ENCODE measurements at places on chromosomes 16 and 17.

DNA sequence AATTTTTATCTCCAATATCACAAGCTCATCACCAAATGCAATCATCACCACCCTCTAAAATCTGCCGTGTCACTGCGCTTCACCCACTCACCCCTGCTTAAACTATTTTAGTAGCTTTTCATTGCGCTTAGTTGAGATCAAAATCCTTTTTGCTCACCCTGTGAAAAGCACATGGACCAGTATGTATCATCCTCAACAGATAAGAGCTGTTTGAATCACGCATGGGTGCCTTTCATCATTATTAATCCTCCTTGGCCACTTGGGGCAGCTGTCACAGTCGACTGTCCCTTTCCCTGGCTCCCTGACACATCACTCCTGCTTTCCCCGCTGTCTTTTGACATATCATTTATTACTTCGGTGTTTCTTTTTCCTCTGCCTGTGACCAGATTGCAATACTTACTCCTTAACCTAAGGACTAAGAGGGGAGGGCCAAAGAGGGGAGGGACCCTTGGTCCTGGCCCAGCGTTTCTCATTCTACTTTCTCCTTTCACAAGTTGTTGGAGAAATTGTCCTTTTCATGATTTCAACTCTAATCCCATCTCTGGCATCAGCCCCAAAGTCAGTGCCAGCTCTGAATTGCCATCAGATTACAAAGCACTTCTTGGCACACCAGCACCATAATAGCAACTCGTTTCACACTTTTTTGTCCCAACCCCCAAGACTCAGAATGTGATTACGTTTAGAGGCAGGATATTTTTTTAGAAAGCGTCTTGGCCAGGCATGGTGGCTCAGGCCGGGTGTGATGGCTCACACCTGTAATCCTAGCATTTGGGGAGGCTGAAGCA lies 8.6 kb upstream of the KDM6B start:
- no peak for DNase-seq

DNA sequence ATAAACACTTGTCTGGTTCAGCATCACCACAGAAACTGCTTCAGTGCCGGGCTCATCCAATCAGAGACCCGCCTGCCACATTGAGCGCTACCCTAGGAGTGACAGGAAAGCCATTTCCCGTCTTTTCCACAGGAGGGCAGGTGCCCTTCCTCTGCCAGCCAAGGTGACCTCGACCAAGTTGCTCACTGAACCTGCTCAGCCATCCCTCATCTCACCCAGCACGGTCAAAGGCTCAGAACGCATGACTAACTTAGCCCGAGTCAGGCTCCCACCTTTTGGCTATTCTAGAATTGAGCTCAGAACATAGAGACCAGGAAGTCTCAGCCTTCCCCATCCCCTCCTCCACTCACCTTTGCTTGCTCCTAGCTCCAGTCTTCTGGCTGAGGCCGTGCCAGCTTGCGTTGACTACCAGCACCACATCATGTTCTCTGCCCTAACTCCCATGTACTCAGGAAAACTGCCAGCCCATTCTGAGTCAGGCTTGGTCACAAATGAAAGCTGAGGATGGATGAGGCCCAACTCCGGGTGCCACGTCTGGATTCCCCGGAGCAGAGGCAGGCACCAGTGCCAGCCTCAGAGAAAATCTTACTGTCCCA lies 15.6 kb downstream of the MRPS23 start:
- peak; percentile 64 for DNase-seq

GRCh38 chr16:47627085-47627639 lies 166.0 kb downstream of the PHKB start:
- DNase-seq: no peak

DNA sequence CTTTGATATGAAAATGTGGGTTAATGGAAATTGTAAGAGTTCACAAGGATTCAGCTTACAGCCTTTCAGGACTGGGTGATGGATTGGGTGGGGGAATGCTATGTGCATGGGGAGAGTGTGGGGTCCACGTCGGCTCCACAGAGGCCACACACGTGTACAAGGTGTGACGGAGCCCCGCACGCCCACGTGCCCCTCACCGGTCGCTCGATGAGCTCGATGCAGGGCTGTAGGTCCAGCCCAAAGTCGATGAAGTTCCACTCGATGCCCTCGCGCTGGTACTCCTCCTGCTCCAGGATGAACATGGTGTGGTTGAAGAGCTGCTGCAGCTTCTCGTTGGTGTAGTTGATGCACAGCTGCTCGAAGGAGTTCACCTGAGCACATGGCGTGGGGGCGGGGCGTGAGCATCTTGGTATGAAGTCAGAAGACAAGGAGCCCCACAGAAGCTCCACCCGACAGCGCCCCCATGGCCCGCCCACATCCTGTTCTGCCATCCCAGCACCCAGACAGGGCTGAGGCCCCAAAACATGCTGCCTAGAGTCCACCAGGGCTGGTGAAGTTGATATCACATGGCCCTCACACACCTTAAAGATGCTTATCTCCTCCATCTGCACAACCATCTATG lies 99.1 kb downstream of the MYH11 start:
- DNase-seq: no peak

- DNase-seq: no peak
Measured at GRCh38 chr17:27259356-27259755, 34.6 kb upstream of the WSB1 start.

GRCh38 chr16:29658705-29659104 lies 4.3 kb upstream of the SPN start:
- no peak for DNase-seq

GRCh38 chr17:7916385-7916682 lies 245 bp upstream of the RNF227 start:
- no peak for DNase-seq

GRCh38 chr17:47978324-47978723 lies 7.4 kb downstream of the CDK5RAP3 start:
- DNase-seq: peak; percentile 37

GRCh38 chr17:57833179-57833939 lies 16.5 kb downstream of the MRPS23 start:
- DNase-seq: peak; percentile 61

- DNase-seq: no peak
Measured at GRCh38 chr17:55710829-55711496, 11.7 kb downstream of the TMEM100 start.

DNA sequence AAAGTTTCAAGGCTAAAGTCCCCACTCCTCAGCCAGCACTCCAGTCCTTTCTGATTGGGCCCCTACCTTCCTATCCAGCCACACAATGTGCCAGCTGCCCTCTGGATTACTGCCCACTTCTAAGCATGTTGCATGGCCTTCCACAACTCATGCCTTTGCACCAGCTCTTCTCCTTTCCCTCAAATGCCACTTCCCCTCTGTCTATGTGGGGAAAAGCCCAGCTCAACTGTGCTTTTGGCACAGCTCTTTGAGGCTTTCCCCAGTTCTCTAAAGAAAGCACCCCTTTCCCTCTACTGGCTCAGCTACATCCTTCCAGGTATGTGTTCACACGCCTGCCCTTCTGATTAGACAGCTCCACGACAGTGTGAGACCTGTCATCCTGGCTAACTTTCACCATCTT lies 18.5 kb downstream of the GTF3C1 start:
- DNase-seq: no peak

DNA sequence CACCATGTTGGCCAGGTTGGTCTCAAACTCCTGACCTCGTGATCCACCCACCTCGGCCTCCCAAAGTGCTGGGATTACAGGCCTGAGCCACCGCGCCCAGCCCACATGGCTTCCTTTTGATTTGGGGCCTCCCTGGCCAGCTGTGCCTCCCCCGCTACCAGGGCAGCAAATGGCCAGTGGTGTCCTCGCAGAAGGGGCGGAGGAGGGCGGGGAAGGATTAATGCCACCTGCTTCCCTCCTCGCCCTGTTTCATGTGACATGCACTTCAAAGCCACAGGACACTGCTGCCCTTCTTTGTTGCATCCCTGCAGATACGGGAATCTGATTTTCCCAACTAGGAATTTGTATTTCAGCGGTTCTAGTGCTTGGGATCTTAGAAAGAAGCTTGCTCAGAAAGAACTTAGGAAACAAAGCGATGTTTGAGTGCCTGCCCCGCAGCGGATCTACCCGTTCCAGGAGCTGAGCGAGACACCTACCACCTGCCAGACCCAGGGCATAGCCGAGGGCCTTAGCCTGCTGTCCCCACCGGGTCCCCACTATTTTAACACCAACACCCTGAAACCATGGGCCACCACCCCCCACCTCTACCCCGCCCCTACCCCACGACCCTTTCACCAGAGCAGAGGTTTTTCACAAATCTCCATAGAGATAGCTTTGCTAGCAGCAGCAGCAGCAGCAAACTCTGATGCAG lies 37.7 kb upstream of the CCDC182 start:
- no peak for DNase-seq

DNA sequence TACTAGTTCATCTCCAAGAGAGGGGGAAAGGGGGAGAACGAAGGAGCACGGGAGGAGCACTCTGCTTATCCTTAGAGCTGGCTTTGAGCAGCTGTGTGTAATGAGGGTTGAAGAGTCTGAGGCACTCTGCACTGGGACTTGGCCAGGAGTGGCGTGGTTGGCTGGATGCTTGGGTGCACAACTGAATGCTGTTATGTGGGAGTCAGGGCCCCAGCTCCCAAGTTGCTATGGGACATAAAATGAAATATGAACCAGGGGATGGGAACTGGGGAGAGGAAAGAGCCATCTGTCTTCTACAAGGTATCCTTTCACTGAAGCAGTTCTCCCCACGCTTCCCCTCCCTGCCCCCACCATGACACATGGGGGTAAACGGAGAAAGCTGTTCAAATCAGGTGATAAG lies 105.9 kb upstream of the ANKFN1 start:
- DNase-seq: no peak

- DNase-seq: no peak
Measured at GRCh38 chr17:61122326-61122913, 277.2 kb upstream of the TBX2 start.

GRCh38 chr17:37109731-37110710 lies 161.3 kb downstream of the AATF start:
- DNase-seq: no peak

GRCh38 chr17:298791-299450 lies 53.7 kb downstream of the RPH3AL start:
- peak; percentile 75 for DNase-seq

DNA sequence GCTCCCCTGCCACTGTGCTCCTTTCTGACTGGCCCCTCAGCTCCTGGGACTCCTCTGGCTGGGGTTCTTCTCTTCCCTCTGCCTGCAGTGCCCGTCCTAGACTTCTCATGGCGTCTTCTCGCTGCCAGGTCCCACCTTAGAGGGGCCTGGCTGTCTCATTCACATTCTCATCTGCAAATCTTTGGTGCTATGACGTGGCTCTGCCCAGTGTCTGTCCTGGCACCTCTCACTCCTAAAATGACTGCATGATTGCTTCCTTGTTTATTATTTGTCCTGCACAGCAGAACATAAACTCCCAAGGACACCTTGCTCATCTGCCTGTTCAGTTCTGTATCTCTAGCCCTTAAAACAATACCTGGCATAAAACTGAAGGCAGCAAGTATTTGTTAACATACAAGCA lies 18.5 kb upstream of the ALDH3A2 start:
- DNase-seq: no peak

- DNase-seq: no peak
Measured at GRCh38 chr17:72514321-72514861, 393.6 kb downstream of the SOX9 start.

DNA sequence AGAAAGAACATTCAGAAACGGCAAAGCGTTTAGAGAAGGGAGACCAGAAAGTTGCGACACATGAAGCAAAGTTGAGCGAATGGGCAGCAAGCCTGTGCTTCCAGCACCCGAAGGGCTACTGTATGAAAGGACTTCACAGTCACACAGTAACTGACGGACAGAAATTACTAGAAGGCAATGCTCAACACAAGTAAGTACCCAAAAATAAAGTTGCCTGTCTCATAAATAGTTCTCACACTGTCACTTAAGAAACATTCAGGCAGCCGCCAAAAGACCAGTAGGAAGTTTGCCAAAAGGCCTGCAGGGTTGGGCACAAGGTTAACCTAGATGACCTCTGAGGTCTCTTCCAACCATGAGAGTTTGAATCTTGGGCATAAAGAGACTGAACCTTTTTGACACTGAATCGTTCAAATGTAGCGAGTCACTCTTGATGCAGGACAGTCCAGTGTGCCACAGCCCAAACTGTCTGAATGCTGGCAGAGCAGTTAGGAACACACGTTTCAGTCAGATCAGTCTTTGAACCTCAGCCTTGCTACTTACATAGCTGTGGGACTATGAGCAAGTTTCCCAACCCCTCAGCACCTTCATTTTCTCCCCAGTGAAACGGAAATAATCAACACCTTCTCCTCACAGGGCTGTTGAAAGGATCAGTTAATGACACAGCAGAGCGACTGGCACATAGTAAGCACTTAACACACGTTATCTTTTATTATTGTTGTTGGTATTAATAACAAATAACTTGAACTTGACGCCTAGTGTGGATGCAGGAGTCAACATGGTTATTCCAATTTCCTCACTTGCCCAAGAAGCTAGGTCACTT lies 10.4 kb downstream of the NCBP3 start:
- no peak for DNase-seq

DNA sequence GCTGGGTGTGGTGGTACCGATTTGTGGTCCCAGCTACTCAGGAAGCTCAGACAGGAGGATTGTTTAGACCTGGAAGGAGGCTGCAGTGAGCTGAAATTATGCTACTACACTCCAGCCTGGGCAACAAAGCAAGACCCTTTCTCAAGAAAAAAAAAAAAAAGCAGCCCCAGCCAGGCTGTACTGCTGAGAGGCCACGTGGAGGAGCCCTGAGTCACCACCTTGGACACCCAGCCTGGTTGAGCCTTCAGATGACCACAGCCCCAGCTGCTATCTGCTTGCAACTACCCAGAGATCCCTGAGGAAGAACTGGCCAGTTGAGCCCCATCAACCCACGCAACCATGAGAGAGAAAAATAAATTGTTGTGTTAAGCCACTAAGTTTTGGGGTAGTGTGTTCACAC lies 23.6 kb upstream of the GPRC5C start:
- DNase-seq: no peak

DNA sequence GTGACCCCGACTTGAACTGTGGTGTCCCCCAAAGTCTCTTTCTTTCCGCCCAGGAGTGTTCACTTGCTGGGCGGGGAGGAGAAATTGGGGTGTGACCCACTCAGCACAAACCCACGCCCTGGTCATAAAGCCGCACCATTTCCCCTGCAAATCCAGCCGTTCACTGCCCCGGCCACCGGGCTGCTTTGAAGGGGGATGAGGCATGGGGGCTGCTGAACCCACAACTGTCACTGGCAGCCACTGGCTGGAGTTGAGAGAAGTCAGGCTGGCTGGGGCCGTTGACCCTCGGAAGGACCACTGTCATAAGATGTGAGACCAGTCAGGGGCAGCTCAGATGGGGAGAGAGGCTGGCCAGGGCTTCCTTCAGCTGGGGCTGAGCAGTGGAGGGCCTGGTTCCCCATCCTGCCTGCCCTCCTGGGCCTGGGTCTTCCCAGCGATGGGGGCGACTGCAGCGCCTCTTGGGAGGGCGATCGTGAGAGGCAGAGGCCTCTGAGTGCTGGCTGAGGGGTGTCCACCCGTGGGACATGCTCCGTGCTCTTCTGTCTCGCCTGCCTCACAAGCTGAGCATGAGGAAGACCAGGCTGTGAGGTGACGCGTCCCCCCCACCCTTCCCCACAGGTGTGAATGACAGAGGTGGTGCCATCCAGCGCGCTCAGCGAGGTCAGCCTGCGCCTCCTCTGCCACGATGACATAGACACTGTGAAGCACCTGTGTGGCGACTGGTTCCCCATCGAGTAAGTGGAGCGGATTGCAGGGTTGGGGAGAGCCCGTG lies 19.5 kb downstream of the C16orf90 start:
- DNase-seq: no peak

GRCh38 chr16:72430121-72430520 lies 258.2 kb upstream of the PMFBP1 start:
- DNase-seq: no peak

GRCh38 chr16:24139282-24139681 lies 116.9 kb upstream of the CACNG3 start:
- DNase-seq: no peak
